AML-193 (cell line): ENCODE measurements at places on chromosomes 5 and 9.

DNA sequence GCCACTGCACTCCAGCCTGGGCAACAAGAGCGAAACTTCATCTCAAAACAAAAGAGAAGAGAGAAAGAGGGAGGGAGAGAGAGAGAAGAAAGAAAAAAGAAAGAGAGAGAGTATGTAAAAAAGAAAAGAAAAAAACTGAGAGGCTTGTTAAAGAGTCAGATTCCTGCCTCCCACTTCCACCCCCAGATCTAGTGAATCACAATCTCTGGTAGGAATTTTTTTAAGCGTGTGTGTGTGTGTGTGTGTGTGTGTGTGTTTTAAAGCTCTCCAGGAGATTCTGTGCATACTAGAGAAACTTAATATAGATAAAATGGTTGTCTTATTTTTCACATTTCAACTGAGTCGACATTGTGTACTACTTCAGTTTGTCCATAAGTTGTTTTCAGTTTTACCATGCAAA lies 32.0 kb downstream of the SAR1B start:
- no peak for DNase-seq

GRCh38 chr5:103539376-103540330 lies 22.9 kb downstream of the NUDT12 start:
- DNase-seq, result no peak

DNA sequence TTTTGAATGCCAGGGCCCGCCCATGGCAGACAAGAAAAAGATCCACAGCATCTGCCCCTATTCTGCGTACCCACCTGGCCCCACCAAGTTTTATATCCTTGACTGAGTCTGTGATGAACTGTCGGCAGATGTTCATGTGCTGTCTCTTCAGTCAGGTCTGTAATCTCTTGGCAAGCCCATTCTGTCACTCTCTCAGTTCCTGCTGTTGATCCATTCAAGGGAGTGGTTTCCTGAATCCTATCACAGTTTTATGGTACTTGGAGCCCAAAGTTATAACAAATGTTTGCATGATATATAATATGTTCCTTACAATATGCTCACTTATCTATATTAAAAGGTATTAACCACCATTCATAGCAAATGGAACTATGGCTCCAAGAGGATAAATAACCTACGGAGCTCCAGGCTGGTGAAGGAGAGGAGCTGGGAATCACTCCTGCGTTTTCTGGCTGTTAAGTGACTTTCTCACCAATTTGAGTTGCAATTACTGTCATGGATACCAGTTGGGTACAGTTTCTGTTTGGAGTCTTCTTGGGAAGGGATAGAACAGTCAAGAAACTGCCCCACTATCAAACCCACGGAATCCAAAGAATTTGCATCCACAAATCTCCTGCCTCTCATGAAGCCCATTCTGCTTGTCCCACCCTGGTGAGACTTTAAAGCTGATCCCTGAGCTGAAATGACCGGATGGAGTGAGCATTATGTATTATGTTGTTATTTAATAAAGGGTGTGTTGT lies 103.4 kb upstream of the SPRY4 start:
- DNase-seq, result no peak

- peak; percentile 82 for DNase-seq
These were observed 7.2 kb downstream of the SOWAHA start for GRCh38 chr5:132820162-132820754.

- no peak for DNase-seq
These were observed 119.8 kb downstream of the SSBP2 start for GRCh38 chr5:81631124-81631523.

DNA sequence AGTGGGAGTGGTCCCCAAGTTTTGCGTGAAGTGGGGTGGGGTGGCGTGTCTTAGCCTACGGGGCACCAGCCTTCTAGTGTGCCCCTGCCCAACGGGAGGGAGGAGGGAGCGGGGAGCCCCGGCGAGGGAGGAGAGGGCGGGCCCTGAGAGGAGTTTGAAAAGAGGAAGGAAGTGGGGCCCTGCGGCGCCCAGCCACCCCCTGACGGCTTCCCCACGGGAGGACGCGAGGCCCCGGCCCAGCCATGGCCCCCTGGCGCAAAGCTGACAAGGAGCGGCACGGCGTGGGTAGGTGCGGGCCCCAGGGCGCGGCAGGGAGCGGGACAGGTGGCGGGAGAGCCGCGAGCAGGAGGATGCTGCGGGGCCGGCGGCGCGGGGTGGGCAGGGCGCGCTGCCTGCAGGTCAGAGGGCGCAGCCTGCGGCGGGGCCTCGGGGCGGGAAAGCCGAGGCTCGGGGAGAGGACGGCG lies at the start of gene DOCK2:
Gene DOCK2, plus strand, starts transcription at position 191 of the 464 bp plus-strand sequence. Its CDS starts 52 bp downstream, at position 243.
- DNase-seq, result peak; percentile 82

- no peak for DNase-seq
These were observed 2.7 kb downstream of the CDO1 start for GRCh38 chr5:115813719-115814118.

GRCh38 chr9:34994260-34994899 lies 4.8 kb downstream of the DNAJB5 start:
- no peak for DNase-seq

- DNase-seq, result no peak
These were observed 53.7 kb downstream of the LHFPL2 start for GRCh38 chr5:78594610-78595457.

GRCh38 chr5:115179394-115180164 lies 9.9 kb upstream of the TRIM36 start:
- no peak for DNase-seq

DNA sequence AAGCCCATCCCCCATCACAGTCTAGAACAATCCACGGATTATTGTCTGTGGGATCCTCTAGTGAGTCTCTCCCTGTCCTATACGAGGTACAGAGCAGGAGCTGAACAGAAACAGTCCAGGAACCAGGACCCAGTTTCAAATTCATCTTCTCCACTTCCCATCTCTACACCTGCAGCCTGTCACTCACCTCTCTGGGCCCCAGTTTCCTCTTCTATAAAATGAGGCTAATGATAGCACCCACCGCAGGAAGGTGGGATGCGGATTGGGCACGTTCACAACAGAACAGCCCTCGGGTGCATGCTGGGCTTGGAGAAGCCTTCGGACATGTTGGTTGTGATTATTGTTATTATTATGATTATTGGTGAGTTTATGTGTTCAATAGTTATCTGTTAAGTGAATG lies 78.5 kb downstream of the ANKRD33B start:
- no peak for DNase-seq

GRCh38 chr5:15564957-15565356 lies 65.0 kb downstream of the FBXL7 start:
- DNase-seq, result no peak

- DNase-seq, result peak; percentile 95
These were observed 4.9 kb downstream of the SMIM3 start for GRCh38 chr5:150783422-150783928.

DNA sequence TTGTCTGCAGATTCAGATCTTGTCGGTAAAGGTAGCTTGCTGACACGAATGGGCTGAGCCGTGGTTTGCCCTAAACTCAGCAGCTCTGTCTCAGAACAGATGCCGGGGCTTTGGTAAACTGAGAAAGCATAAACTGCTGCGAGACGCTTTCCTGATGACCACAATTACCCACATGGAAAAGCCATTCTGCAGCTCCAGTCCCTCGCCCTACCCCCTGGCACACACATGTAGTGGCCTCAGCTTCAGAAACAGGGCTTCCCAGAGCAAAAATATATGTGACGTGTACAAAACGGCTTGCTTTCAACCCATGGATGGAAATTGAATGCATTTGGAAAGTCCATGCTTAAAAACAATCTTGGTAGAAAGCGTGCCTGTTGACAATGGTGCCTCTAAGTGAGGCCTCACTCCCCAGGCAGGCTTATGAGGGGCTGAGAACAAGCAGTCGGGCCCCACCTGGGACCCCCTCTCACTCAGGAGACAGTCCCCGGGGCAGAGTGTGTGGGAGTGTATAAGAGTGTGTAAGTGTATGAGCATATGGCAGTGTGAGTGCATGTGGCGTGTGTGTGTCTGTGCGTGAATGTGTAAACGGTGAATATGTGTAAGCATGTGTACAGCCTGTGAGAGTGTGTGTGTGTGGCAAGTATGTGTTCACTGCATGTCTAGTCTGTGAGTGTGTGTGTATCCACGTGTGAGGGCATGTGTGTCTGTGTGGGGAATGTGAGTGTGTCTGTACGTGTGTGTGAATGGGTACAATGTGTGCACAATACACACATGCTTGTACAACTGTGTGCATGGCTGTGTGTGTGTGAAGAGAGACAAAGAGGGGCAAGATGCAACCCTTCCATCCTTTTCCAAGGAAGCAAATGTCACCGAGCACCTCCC lies 88.2 kb upstream of the SMIM23 start:
- DNase-seq, result no peak

- no peak for DNase-seq
These were observed 30.0 kb upstream of the GPR21 start for GRCh38 chr9:123003466-123003865.
